ENCODE measurements at places on chromosomes 11 and 22. TPM values are rescaled to one million over a fixed set of nuclear protein-coding genes. Genes with fewer than 3 reads are reported as not detected.

- no peak for DNase-seq
Observed at GRCh38 chr11:74725701-74726100, 5.5 kb downstream of the CHRDL2 start.

DNA sequence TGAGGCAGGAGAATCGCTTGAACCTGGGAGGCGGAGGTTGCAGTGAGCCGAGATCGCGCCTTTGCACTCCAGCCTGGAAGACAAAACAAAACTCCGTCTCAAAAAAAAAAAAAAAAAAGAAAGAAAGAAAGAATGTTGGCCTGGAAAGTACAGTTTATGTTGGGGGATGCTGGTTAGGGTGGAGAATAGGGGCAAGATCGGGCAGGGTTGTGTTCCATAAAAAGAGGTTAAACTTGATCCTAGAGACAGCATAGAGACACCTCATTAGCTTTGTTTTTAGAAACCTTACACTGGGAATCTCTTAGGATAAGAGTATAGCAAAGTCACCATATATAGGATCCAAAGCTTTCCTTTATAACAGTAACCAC lies 1.9 kb upstream of the FTH1 start:
- no peak for DNase-seq

- no peak for DNase-seq
Observed at GRCh38 chr11:2271327-2272227, 1.2 kb upstream of the ASCL2 start.

DNA sequence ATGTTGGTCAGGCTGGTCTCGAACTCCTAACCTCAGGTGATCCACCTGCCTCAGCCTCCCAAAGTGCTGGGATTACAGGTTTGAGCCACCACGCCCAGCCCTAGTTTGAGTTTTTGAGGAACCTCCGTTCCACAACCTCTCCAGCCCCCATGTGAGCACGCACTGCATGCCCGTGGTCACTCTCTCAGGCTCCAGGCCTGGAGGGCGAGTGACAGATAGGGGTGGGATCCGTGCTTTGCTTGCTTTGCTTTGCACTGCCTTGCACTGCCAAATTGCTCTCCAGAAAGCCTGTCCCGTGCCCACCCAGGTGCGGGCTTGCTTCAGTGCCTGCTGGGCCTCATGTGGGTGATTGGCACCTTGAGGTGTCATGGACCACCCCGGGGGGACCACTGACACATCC lies 29.9 kb downstream of the FGF4 start:
- no peak for DNase-seq

- no peak for DNase-seq
Observed at GRCh38 chr22:22164541-22165272, 79.9 kb upstream of the VPREB1 start.

DNA sequence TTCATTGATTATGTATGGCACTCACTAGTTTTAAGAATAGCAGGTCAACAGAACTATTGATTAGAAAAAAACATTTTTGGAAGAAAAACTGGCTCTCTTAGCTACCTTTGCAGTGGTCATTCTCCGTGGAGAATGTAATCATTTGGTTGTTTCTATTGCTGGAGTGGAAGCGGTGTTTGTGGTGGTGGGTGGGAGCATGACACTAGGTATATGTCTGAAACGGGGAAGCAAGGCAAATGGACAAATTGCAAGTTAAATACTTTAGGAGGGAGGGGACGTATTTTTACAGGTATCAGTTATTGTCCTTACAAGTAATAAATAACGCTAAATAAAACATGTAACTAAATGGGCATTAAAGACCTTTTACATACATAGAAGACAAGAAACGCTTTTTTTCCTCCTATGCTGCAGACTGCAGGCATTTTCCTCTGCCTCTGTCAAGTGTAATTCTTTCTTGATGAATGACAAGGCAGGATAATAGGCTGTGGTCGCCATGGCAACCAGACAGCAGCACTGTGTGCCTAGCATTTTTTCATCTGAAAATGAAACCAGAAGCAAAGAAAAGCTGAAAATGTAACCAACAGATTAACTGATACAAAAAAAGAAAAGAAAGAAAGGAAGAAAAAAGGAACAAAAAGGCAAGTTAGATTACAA lies 46.2 kb downstream of the BLID start:
- DNase-seq = no peak

DNA sequence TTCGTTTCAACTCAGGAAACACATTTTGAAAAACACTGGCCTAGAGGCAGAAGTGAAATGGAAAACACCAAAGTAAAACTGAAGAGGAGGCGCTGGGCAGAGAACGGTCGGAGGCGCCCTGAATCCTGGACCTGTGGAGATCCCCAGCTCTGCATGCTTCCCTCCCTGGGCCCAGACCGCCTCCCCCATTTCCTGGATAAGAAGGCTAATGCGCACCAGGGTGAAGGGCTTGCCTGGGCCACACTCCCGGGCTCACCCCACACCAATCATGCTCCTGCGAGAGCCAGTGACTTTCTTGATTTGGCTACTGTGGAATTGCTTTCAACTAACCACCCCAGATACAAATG lies 167.1 kb downstream of the CRYBB2 start:
- no peak for DNase-seq

- DNase-seq = no peak
Observed at GRCh38 chr22:26707581-26707980, 50.2 kb downstream of the MIAT start.

GRCh38 chr11:43853781-43854180 lies 26.9 kb upstream of the ALKBH3 start:
- no peak for DNase-seq

- no peak for DNase-seq
Observed at GRCh38 chr22:46848197-46848596, 85.7 kb downstream of the TBC1D22A start.

The CBLIF gene
- total RNA-seq = not detected

The TTLL1 gene
- 12.9 TPM for total RNA-seq

The HBG1 gene
- total RNA-seq = not detected

The OR6A2 gene
- total RNA-seq = 2.4 TPM

The SCGB1C1 gene
- not detected for total RNA-seq
